ENCODE measurements at places on chromosomes 2 and 18.

DNA sequence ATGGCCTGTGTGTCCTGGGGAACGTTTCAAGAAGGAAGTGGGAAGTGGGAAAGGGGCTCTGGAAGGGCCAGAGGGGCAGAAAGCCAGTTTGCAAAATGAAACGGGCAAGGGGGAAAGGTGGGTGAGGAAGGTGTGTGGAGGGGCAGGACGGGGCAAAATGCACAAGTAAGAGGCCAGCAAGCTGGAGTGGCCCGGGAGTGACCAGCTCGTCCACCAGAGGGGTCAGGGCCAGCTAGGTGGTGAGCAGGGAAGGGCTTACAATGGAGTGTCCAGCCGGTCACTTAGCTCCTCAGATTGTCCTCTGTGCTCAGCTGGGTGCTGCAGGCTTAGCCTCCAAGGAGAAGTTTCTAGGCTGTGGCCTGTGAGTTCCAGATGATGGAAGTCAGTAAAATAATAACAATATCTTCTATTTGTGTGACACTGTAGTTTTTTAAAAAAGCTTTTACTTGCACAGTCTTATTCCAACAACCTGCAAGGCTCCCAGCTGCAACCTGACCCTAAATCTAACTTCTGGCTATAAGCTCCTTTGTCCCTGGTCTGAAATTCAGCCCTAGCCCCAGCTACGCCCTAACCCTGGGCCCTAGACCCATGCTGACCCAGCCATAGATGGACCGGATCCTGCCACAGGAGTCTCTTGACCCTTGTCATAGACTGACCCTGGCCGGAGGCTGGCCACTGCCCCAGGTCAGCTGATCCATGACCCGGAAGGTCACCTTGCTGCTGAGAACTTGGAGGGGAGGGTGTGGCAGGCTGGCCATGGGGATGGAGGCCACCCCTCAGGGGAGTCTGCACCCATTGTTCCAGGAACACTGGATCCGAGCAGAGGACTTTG lies 29.2 kb downstream of the MYO7B start:
- no peak for DNase-seq

DNA sequence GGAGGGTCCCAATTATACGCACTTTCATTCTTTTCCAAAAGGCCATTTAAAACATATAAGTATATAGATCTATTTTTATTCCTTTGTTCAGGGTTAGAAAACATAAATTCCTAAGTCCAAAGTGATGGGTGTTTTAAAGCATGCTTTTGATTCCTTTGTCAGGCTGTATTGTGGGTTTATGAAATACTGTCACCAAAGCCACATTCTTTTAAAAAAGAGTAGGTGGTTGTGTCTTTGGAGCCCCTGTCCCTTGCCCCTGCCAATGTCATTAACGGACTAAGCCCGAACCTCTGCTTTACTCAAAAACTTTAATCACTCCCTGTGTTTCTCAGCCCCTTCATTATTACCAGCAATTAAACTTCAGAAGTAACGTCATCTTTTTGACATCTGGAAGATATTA lies 104.9 kb upstream of the APCDD1 start:
- no peak for DNase-seq

GRCh38 chr2:105580870-105581554 lies 163.7 kb upstream of the NCK2 start:
- no peak for DNase-seq

GRCh38 chr2:223044092-223044836 lies 7.7 kb upstream of the KCNE4 start:
- no peak for DNase-seq

GRCh38 chr2:144607891-144608521 lies 88.1 kb upstream of the ZEB2 start:
- no peak for DNase-seq
